ENCODE measurements at places on chromosomes 12 and 14.

DNA sequence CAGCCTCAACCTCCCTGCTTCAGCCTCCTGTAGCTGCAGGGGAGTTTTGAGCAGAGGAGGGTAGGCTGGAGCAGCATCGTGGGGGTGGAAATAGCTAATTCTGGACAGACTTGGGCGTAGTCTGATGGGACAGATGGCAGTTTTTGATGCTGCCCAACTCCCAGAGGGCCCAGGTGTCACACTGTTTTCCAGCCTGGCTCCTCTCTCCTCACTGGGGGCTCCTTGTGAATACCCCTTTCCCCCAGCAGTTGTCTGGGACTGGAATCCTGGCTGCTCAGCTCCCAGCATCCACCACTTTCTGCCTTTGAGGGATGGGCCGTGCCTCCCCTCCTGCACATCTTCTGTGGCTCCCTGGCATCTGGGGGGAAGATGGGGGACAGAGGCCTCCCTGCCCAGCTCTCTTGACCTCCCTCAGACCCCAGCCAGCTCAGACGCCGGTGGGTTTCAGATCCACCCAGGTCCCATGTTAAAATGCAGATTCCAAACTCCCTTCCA lies 34.0 kb downstream of the SH2B3 start:
- no peak for DNase-seq

DNA sequence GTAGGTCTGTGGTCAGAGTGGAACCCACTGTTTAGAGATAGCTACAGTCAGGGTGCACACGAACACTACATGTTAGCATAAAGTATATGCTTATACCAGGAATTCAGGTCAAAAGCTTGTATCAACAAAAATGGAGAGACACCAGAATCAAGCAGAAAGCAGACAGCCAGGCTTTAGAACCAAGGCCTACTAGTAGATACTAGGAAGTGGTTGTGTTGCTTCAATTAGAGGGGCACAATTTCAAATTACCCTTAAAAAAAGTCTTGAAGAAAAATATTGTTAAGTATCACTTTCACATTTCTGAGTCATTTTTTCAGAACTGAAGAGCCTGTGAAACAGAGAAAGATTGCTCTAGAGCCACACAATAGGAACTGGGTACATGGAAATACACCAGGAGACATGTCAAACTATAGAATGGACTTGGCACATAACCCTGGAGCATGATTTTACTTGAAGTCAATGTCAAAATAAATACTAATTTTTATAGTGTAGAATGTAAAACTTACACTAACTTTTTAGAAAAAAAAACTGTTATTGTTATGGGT lies 41.6 kb downstream of the LRRC9 start:
- no peak for DNase-seq

DNA sequence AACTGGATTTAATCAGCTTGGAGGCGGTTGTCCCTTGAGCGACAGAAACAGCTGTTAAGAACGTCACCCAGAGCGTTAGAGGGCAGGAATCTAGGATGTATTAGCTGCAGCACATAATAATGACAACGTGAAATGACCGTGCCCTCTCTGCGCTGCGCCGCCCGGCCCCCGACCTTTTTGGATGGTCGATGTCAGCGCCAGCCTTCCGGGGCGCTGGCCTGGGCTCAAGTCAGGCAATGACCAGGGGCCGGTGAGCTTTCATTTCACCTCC lies 427 bp upstream of the TMEM120B start:
- DNase-seq: no peak

- no peak for DNase-seq
Measured at GRCh38 chr12:2644683-2645405, 149.9 kb upstream of the FKBP4 start.

GRCh38 chr12:25950329-25951115 lies 8.0 kb upstream of the RASSF8 start:
- DNase-seq: no peak

DNA sequence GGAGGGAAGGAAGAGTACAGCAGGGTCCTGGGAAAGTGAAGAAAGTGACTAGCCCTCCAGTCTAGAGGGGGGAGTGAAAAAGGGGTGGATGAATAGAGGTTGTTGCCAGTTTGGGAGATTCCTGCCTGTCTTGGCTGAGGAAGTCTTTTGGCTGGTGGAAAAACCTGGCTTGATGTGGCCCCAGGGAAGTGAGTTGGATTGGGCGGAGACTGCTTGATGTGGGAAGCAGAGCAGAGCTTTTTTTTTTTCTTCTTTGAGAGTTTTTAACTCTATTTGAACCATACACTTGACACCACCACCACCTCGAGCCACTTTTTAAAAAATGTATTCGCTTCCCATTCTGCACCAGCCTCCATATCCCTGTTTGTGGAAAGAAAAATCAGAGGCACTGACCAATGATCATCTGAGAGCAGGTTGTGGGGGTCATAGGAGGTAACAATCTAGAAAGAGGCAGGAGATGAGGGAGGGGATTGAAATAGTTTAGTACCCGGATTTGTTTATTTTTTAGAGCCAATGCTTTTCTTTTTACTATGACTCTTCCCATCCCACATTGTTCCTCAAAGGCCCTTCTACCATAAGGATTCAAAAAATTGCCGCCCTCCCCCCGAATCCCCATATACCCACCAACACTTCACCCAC lies 690 bp upstream of the DTX3 start:
- no peak for DNase-seq

- DNase-seq: no peak
Measured at GRCh38 chr14:100818221-100818699, 7.7 kb upstream of the MEG3 start.

DNA sequence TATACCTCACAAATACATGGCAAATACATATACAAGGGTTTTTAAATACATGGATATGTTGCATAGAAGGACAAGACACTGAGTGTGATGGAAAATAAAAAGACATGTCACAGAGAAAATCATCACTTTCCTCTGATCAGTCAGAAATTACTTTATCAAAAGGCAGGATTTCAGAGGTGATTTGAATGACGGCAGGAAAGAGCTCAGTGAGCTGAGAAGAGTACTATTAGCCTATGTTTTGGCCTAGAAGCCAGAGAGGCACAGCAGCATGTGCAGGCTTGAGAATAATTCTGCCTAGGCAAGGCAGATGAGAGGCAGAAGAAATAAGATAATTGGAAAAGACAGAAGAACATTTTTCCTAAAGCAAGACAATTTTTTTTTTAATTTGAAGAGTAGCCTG lies 94.9 kb downstream of the BCAT1 start:
- DNase-seq: no peak

GRCh38 chr12:53232646-53233461 lies 845 bp upstream of the RARG start:
- DNase-seq: no peak

- no peak for DNase-seq
Measured at GRCh38 chr14:65080960-65081747, 21.2 kb downstream of the MAX start.

- no peak for DNase-seq
Measured at GRCh38 chr12:102851246-102851645, 65.8 kb downstream of the PAH start.

DNA sequence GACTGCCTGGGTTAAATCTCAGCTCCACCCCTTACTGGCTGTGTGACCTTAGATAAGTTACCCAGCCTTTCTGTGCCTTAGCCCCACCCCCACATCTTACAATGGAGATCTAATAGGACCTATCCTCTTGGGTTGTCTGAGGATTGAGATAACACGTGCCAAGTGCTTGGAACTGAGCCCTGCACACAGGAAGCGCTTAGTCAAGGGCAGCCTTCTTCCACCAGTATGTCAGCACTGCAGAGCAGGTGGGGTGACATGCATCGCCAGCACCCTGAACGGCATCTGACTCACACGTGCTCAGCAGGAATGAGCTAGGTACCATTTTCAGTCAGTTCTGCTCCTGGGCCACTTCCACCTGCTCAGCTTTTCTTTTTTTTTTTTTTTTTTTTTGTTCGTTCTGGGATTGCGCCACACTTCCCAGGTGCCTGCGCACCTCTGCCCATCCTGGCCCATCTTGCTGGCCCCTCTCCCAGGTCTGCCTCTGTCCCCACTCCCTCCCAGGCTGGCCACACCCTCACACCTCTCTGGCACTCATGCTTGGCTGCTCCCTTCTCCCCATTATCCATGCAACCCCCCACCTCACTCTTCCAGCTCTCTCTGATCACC lies 19.6 kb downstream of the LGMN start:
- no peak for DNase-seq

DNA sequence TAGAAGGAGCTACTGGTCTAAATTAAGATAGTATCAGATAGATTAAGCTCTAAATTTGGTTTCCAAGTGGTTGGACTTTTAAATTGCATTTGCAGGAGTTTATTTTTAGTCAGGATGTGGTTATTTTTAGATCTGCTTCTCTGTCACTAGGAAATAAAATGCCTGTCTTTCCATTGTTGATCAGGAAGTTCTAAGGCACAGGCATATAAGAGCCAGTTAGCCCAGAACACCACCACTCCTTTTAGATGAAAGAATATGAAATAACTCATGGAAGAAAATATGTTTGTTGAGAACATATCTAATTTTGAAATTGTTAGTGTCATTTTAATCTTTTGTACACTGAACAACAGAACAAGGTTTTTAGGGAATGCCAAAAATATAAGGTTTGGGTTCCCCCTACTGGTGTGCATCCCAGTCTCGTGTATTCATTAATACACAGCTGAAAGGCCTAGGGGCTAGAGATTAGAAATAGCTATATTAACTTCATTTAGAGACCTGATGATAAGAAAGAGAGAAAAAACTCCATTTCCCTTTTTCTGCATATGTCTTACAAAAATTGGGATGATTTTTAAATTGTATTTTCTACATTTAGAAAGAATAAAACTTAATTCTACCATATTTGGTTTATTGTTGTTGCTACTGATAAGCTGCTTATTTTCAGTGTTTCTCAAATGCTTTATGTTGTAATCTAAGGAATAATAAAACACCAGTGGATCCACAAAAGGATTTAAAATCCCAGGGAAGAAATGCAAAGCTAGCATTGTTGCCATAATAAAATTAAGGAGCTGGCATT lies 67.2 kb downstream of the RIC8B start:
- DNase-seq: no peak

DNA sequence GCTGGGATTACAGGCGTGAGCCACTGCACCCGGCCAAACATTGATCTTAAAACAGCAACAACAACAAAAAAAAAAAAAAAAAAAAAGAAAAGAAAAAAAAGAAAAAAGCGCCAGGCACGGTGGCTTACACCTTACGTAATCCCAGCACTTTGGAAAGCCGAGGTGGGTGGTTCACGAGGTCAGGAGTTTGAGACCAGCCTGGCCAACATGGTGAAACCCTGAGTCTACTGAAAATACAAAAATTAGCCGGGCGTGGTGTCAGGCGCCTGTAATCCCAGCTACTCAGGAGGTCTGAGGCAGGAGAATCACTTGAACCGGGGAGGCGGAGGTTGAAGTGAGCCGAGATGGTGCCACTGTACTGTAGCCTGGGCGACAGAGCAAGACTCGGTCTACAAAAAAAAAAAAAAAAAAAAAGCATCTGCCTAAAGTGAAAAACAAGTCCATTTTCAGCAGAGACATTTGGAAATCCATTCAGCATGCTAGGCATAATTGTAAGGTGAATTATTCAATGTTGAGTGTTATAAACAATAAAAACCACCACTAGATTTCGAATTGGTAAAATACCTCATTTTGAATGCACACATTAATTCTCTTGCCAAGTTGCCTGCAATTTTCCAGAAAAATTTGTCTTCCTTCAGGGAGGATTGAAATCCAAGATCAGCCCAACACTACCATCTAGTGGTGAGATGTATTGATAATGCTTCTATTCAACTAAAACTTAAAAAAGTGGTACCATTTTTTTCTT lies 8.0 kb upstream of the CERS5 start:
- no peak for DNase-seq

DNA sequence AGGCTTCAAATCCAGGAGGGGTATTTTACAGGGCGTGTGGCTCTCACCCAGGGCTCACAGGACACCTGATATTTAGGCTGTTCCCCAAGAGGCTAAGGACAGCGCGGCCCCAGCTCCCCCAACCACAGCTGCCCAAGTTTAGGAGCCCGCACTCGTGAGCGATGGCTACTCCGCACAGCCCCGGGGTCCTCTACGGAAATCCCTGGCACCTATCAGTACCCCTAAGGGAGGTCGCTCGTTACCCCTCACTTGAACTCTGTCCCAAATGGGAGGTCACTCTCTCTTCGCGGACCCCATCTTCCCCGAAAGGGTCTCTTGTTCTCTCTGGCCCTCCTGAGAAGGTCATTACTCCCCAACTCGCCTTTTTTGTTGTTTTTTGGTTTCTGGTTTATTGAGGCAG lies 708 bp upstream of the P2RX4 start:
- no peak for DNase-seq

DNA sequence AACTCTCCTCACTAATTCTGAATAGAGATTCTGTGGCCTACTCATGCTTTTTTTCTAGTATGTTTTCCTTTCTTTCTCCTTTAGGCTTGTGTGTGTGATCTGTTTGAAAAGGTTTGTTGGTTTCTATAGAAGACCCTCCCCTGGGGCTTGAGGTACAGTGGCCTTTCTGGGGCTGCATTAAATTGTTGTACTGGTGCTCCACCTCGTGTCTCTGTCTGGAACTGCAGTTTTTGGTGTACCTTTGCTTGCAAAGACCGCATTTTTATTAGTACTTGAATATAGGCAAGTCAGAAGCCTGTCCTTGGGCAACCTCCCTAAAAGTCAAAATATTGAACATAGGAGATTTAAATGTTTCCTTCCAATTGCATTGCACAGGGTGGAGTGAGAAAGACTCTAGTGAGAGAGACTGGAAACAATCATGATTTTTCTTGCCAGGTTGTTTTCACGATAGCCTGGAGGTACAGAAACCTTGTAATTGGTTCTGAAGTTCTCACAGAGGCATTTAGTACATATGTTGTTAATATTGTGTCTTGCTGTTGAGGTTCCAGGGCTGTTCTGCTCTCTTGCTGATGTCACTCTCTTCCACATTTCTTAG lies 39.0 kb downstream of the SLCO1B1 start:
- DNase-seq: no peak

GRCh38 chr14:91352728-91353692 lies 64.6 kb downstream of the CCDC88C start:
- DNase-seq: no peak

- DNase-seq: no peak
Measured at GRCh38 chr14:75885829-75886228, 96.0 kb downstream of the TGFB3 start.
